ENCODE measurements at places on chromosomes 16 and 17. TPM values are rescaled to one million over a fixed set of nuclear protein-coding genes. Genes with fewer than 3 reads are reported as not detected.

- no peak for DNase-seq
Measured at GRCh38 chr17:61984821-61985220, 57.0 kb upstream of the INTS2 start.

- no peak for DNase-seq
Measured at GRCh38 chr16:56226845-56227525, 35.7 kb downstream of the GNAO1 start.

DNA sequence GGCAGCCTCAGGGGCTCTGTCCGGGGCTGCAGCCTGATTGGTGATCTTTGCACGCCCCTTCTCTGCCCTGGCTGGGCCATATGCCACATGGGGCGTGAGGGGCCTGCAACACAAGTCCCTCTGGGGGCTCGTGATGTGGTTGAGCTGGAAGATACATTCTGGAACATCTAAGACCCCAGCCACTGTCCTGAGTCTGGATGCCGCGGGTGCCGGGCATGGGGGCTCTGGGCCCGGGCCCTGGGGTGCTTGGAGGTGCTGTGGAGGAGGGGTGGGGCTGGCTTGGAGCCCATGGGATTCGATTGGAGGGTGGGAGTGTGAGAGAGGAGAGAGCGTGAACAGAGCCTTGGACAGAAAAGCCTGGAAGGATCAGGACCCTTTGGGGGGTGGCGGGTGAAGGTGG, 39.4 kb downstream of the JPH3 start:
- DNase-seq, result no peak

GRCh38 chr17:73249700-73250099, 12.0 kb downstream of the CPSF4L start:
- no peak for DNase-seq

Gene KRT20
- total RNA-seq, result not detected

Gene CDC6
- total RNA-seq, result 145 TPM

- no peak for DNase-seq
Measured at GRCh38 chr16:272633-273546, 2.9 kb downstream of the RGS11 start.

Gene PRKCA
- total RNA-seq, result 17.6 TPM

DNA sequence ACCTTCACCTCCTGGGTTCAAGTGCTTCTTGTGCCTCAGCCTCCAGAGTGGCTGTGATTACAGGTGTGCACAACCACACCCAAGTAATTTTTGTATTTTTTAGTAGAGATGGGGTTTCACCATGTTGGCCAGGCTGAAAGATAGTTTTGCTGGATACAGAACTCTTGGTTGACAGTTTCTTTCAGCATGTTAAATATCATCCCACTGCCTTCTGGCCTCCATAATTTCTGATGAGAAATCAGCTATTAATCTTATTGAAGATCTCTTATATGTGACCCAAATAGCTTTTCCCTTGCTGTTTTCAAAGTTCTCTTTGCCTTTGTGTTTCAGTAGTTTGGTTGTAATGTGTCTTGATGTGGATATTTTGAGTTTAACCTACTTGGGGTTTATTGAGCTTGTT, 50.3 kb upstream of the BRD7 start:
- no peak for DNase-seq

DNA sequence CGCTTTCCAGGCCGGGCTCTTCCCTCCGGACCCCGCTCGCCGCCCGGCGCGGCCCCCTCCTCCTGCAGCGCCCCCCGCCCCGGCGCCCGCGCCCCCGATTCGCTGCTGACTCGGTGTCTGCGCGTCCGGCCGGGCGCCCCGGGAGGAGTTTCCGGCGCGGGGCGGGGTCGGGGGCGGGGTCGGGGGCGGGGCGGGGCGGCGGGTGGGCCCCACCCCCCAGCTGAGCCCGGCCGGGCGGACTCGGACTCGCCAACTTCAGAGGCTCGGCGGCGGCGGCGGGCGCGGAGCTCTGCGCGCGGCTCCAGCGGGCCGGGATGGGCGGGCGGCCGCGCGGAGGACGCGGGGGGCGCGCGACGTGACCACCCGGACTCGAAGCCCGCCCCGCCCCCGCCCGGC, at the start of gene METRNL:
Gene METRNL, plus strand, starts transcription at position 258 of the 396 bp plus-strand sequence. CDS start 207 bp downstream, outside the sequence.
- peak; percentile 82 for DNase-seq

DNA sequence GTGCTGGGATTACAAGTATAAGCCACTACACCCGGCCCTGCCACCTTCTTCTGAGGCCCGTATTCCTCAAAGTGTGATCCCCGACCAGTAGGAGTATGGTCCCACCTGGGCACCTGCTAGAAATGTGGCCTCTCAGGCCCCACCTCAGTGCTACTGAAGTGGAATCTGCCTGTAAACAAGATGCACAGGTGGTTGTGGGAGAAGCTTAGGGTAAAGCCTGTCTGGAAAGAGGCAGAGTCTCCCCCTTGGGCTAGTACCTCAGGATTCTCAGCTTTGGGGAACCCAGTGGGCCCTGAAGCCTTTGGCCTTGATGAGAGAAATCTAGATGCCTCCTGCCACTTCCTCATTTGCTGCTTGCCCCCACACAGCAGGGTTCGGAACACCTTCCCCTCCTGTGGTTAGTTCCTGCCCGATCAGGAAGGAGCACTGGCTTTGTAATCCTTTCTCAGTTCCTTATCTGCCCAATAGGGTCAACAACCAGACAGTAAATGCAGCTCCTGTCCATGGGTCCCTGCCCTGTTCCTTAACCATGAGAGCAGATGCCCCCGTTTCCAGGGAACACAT, 25.2 kb downstream of the TK2 start:
- DNase-seq, result no peak

DNA sequence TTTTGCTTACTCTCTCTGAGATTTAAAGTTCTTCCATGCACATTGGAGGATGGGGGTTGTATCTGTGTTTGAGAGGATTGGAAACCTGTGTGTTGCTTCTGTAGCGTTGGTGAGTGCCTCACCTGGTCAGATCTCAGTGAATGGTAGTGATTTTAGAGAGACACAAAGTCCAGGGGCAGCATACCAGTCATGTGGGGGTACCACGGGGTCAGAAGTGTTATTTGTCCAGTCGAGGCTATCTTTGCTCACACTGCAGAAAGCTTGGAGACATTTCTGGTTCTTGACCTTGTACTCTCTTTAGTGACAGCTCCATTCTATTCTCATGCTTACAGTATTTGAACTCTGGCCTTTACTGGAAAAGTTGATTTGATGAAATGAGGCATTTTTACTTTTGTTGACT, 23.7 kb downstream of the PRKAR1A start:
- no peak for DNase-seq

DNA sequence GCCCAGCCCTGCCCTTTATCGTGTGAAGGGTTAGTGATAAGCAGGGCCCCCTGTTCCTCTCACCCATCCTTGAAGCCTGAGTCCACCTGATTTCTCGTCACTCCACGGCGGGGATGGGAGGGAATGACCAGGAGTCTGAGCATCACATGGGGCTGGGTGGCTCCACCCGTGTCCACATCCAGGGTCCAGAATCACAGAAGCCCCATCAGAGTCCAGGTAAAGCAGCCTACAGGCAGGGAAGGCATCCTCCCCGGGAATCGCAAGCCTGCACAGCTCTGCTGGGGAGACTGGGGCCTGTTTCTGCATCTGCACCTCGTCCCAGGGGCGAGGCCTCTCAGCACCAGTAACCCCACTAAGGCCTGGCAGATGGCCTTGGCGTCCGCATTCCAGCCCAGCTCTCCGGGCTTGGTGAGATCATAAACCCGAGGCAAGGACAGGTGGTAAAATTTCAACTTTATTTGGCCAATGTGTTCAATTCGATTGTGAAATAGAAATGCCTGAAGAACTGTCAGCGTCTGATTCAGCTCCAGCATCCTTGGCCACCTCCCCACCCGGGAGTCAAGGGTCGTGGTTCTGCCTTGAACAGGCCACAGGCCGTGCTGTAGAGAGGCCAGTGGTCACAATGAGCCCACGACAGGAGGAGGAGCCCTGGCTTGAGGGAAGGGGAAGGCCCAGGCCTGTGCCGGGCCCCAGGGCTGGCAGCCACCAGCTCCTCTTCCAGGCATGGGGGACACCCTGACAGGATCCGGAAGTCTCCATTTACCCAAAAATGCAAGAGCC, 8.1 kb upstream of the PPP1R27 start:
- no peak for DNase-seq

Gene BOLA2B
- 1,320 TPM for total RNA-seq

Gene PLXDC1
- total RNA-seq, result 0.11 TPM

- DNase-seq, result no peak
Measured at GRCh38 chr17:56184650-56185049, 31.4 kb downstream of the ANKFN1 start.

GRCh38 chr17:72412650-72413076, 291.8 kb downstream of the SOX9 start:
- DNase-seq, result no peak

DNA sequence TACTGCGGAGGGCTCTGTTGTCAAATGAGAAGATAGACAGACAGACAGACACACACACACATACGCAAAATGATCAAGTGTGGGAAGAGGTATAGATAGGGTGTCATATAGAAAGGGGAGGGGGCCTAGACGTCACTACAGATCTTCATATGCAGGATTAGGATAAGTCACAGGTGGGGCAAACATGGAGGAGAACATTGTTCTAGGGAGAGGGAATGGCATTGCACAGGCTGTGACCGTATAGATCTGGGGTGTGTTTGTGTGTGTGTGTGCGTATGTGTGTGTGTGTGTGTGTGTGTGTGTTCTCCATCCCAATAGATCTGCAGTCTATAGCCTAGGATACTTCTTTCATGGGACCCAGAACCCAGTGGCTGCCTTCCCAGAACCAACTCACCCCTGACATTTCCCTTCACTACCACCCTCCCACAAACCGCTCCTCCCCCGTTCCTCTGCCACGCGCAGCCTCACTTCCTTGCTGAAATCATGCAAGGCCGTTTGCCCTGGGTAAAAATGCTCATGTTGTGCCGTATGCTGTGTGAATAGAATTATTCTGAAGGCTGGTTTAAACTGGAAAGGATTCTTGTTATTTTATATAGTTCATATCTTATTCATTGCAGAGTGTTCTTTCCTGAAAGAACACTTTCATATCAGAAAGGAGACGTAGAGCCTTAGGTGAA, 50.5 kb upstream of the CCL1 start:
- DNase-seq, result no peak

DNA sequence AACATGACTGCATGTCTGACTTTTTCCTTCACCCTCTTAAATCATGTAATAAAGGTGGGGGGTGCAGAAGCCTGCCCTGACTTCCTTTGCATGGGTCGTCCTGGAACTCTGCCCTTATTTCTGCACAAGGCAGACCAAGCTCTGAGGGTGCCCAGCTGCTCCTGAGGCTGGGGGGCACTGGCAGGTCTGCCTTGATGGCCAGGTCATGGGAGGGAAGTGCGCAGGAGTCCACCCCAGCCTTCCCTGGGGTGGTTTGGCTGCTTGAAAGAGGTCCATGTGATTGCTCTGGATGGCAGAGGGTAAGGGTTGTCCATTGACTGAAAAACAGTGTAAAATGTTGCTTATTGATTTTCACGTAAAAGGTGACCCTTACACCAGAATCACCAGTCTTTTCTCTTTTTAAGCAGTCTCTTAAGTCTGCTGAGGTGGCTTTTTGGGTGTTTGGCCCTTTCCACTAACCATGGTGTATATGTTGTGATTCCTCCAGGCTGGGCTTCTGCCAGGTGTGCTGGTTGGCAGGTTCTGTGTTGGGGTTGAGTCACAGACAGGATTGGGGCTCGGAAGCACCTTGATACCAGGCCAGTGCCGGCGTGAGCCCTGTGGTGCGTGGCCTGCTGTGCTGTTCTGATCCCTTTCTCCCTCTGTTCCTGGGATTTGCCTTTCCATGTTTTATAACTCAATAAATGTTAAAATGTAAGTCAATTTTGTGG, 19.4 kb downstream of the DHX38 start:
- no peak for DNase-seq

DNA sequence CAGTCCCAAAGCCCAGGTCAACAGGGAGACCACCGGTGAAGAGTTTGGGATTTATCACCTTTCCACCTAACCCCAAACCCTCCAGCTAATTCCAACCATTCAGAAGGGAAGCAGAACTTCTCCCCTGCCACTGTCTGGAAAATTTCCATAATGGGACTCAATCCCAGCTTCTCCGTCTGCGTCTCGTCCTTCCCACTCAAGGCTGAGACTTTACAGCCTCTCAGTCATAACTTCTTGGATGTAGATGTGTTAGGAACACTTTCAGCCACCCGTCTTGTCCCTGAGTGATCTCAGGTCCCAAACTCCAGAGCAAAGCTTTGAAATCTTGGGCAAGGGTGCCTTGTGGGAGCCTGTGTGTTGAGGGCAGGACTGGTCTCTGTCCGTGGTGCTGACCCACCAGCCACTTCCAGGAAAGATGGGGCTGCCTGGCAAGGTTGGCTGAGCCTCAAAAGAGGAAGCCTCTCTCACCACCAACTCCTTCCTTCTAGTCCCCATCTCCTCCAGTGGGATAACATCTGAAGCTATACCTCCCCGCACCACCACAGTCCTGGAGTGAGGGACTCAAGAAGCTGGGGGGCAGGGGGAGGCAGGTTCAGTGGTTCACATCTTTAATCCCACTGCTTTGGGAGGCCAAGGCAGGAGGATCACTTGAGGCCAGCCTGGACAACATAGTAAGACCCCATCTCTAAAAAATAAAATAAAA, 9.3 kb downstream of the GAS2L2 start:
- DNase-seq, result peak; percentile 57
